Neural crest cell (in vitro differentiated cells): ENCODE measurements at places on chromosomes 12 and 14.

DNA sequence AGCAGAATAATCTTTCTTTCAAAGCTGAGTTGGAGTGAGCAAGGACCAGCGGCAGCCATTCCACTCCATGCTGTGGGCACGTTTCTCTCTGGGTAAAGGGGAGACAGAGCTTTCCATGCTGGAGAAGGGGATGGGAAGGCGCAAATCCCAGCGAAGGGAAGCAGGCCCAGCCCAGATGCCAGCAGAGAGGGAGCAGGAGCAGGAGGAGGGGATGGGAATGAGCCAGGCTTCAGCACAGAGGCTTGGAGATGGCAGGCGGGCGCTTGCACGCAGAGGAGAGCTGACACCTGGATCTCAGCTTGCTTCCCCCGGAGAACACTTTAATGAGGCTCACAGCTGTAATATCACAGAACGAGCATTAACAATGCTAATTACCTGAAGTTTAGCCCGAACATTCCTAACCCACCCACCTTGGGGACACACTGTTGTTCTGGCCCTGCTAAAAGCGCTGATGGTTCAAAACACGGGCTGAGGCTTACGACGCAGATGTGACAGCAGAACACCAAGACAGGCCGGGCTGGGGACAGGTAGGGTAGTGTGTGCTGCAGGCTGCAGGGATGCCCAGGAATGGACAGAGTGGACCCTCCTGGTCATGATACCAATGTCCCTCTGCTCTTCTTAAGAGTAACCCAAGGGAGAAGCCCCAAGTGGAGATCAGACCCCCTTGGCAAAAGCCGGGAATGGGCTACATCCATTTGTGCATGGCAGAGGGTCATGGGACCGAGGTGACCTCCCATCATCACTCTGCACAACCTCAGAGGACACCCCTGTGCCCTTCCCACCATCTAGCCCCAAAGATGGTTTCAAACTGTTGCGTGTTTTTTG is 288.6 kb downstream of the DPF3 start:
- H3K4me1 ChIP-seq = peaks cover 27% of the 10 kb centered on the region
- no peak overlapping the region for H3K27ac ChIP-seq
- H3K36me3 ChIP-seq = no peaks in the 10 kb centered on the region
- no peak for DNase-seq
- H3K27me3 ChIP-seq = no peaks in the 10 kb centered on the region

GRCh38 chr12:110343114-110343513 is 60.4 kb downstream of the ANAPC7 start:
- H3K4me3 ChIP-seq = no peak overlapping the region
- no peaks in the 10 kb centered on the region for H3K4me1 ChIP-seq
- no peak for DNase-seq
- peaks cover 61% of the 10 kb centered on the region for H3K36me3 ChIP-seq
- no peaks in the 10 kb centered on the region for H3K27me3 ChIP-seq

- H3K27me3 ChIP-seq = no peaks in the 10 kb centered on the region
- peaks cover 37% of the 10 kb centered on the region for H3K4me1 ChIP-seq
- H3K36me3 ChIP-seq = peaks cover 4% of the 10 kb centered on the region
- H3K27ac ChIP-seq = no peak overlapping the region
- H3K4me3 ChIP-seq = no peak overlapping the region
Observed at GRCh38 chr12:92472201-92472600, 230.6 kb upstream of the PLEKHG7 start.

GRCh38 chr14:75876530-75876929 is 105.3 kb downstream of the TGFB3 start:
- no peaks in the 10 kb centered on the region for H3K27me3 ChIP-seq
- peaks cover 7% of the 10 kb centered on the region for H3K36me3 ChIP-seq
- H3K27ac ChIP-seq = no peak overlapping the region
- no peak for DNase-seq

- no peak for DNase-seq
- no peak overlapping the region for H3K4me3 ChIP-seq
Observed at GRCh38 chr14:91975763-91976162, 28.3 kb upstream of the FBLN5 start.

- H3K27me3 ChIP-seq = peaks cover 23% of the 10 kb centered on the region
- no peak overlapping the region for H3K27ac ChIP-seq
- no peak for DNase-seq
- H3K36me3 ChIP-seq = no peaks in the 10 kb centered on the region
Observed at GRCh38 chr14:96201157-96201556, 3.5 kb upstream of the BDKRB2 start.

- H3K4me3 ChIP-seq = peak overlapping the region; percentile 98
- H3K4me1 ChIP-seq = peaks cover 54% of the 10 kb centered on the region
- no peaks in the 10 kb centered on the region for H3K27me3 ChIP-seq
Observed at GRCh38 chr12:68612697-68613096, 2.0 kb downstream of the RAP1B start.

GRCh38 chr12:31326736-31327659 is 1.0 kb upstream of the SINHCAF start:
- peak overlapping the region; percentile 98 for H3K4me3 ChIP-seq
- H3K27ac ChIP-seq = no peak overlapping the region
- peaks cover 5% of the 10 kb centered on the region for H3K27me3 ChIP-seq
- peaks cover 28% of the 10 kb centered on the region for H3K4me1 ChIP-seq
- peaks cover 3% of the 10 kb centered on the region for H3K36me3 ChIP-seq

GRCh38 chr12:22355011-22355580 is 20.6 kb upstream of the ST8SIA1 start:
- DNase-seq = no peak
- H3K36me3 ChIP-seq = no peaks in the 10 kb centered on the region
- H3K4me1 ChIP-seq = no peaks in the 10 kb centered on the region
- no peak overlapping the region for H3K27ac ChIP-seq
- H3K27me3 ChIP-seq = peaks cover 6% of the 10 kb centered on the region

- no peak overlapping the region for H3K27ac ChIP-seq
- no peaks in the 10 kb centered on the region for H3K36me3 ChIP-seq
- H3K4me1 ChIP-seq = peaks cover 7% of the 10 kb centered on the region
- no peak overlapping the region for H3K4me3 ChIP-seq
- no peaks in the 10 kb centered on the region for H3K27me3 ChIP-seq
Observed at GRCh38 chr14:87748558-87748957, 244.4 kb downstream of the GALC start.

- no peaks in the 10 kb centered on the region for H3K27me3 ChIP-seq
- H3K4me3 ChIP-seq = no peak overlapping the region
- no peak for DNase-seq
- no peak overlapping the region for H3K27ac ChIP-seq
- H3K36me3 ChIP-seq = peaks cover 11% of the 10 kb centered on the region
Observed at GRCh38 chr12:123293178-123293760, 21.6 kb upstream of the CDK2AP1 start.

- H3K4me3 ChIP-seq = no peak overlapping the region
- DNase-seq = no peak
- peaks cover 7% of the 10 kb centered on the region for H3K36me3 ChIP-seq
- H3K27me3 ChIP-seq = peaks cover 98% of the 10 kb centered on the region
- no peak overlapping the region for H3K27ac ChIP-seq
Observed at GRCh38 chr12:53976823-53977595, 2.3 kb upstream of the HOTAIR start.

DNA sequence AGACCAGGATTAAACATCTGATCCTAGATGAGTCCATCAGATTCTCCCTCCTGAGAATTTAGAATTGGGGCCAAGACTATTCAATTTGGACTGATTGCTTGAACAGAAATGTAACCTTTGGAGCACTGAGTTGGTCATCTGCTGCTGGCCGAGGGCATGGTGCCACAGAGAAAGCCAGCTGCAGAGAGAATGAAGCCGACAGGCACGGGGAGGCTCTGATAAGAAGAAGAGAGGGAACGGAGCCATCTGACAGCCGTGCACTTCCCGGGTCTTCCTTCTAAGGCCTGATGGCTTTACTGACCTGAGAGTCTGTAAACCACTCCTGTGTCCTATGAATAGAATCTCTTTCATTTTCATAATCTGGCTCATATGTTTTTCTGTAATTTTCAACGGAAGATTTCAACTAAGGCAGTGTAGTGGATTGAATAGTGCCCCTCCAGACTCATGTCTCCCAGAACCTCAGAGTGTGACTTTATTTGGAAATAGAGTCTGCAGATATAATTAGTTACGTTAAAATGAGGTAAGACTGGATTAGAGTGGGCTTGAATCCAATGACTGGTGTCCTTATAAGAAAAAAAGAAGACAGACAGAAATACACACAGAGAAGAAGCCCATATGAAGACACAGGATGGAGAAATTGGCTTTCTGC is 39.1 kb upstream of the FRS2 start:
- H3K4me3 ChIP-seq = no peak overlapping the region
- no peaks in the 10 kb centered on the region for H3K36me3 ChIP-seq
- H3K27me3 ChIP-seq = no peaks in the 10 kb centered on the region
- H3K4me1 ChIP-seq = peaks cover 24% of the 10 kb centered on the region

DNA sequence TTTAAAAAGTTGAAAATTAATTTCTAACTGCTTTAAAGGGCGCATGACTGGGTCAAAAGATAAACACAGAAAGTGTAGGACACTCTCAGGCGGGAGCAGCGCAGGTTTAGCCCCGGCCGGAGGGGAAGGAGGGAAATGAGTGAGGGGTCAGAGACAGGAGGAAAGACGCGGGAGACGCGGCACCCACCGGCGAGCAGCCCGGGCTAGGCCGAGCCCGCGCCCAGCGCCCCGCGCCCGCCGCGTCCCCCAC is 591 bp downstream of the GXYLT1 start:
- no peaks in the 10 kb centered on the region for H3K36me3 ChIP-seq
- no peaks in the 10 kb centered on the region for H3K27me3 ChIP-seq
- H3K27ac ChIP-seq = peak overlapping the region; percentile 91
- peaks cover 31% of the 10 kb centered on the region for H3K4me1 ChIP-seq

- H3K27me3 ChIP-seq = no peaks in the 10 kb centered on the region
- H3K4me3 ChIP-seq = no peak overlapping the region
- DNase-seq = no peak
- no peaks in the 10 kb centered on the region for H3K36me3 ChIP-seq
Observed at GRCh38 chr12:30980955-30981662, 54.6 kb downstream of the TSPAN11 start.

- no peak overlapping the region for H3K4me3 ChIP-seq
- H3K27ac ChIP-seq = no peak overlapping the region
- peaks cover 63% of the 10 kb centered on the region for H3K27me3 ChIP-seq
- H3K36me3 ChIP-seq = no peaks in the 10 kb centered on the region
- no peak for DNase-seq
Observed at GRCh38 chr12:71942259-71942658, 3.6 kb downstream of the TPH2 start.

- H3K4me3 ChIP-seq = no peak overlapping the region
- no peak for DNase-seq
Observed at GRCh38 chr14:83300476-83301064, 1766.9 kb upstream of the SEL1L start.
